Activated T-cell treated with anti-CD3 and anti-CD28 coated beads, Interleukin-2, amount 50 U/mL, for 72 hours (primary cell): ENCODE measurements at places on chromosomes 1 and 21.

DNA sequence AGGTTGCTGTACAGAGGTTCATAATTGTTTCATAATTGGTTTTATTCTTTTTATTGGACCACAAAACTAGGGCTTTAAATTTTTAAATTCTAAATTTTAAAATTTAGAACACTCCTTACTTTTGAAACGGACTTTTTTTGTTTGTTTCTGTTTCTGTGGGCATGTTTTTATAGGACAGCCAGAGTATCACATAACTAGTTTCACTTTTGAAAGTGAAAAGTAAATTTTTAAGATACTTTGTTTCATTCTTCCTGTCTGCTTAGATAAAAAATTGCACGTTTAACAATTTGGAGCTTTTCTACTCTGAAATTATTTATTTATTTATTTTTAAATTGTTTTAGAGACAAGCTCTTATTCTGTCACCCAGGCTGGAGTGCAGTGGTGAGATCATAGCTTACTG is 29.7 kb downstream of the MDM4 start:
- DNase-seq, result no peak

DNA sequence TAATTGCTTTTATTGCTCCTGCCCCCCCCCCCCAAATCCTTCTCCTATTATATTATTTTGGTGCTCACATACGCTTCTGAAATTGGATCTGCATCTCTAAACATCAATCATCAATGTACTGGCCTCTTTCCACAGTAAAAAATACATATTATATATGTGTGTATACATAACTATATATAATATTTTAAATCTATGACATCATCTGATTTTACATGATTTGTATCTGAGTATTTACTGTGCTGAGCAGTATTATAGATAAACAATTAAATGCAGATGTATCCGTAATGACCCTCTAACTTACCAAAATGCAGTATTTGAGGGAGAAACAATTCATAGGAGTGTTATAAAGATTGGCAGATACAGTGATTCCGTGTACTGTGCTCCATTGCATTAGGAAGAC is 832 bp downstream of the PLPPR4 start:
- DNase-seq, result no peak

- DNase-seq, result no peak
Measured at GRCh38 chr1:200654660-200655059, 15.0 kb downstream of the DDX59 start.

DNA sequence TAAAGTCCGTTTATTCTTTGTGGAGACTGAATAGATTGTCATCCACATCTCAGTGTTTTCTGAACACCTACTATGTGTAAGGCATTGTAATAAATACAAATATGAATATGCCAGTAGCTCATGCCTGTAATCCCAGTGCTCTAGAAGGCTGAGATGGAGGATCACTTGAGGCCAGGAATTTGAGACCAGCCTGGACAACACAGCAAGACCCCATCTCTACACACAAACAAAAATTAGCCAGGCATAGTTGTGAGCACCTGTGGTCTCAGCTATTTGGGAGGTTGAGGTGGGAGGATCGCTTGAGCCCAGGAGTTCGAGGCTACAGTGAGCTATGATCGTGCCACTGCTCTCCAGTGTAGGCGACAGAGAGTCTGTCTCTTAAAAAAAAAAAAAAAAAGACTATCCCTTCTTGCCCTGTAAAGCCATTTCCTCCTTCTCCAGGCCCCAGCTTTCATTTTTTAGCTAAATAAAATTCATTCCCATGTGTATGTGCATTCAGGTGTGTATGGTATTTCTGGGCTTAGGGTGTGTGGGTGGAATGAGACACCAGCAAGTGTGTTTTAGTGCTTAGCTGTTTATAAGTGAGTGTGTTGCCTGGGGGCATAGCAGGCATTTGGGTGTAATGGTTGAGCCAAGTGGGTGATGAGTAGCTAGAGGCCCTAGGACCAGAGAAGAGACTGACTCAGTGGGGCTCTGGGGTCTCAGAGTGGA is 7.8 kb downstream of the CELSR2 start:
- no peak for DNase-seq

DNA sequence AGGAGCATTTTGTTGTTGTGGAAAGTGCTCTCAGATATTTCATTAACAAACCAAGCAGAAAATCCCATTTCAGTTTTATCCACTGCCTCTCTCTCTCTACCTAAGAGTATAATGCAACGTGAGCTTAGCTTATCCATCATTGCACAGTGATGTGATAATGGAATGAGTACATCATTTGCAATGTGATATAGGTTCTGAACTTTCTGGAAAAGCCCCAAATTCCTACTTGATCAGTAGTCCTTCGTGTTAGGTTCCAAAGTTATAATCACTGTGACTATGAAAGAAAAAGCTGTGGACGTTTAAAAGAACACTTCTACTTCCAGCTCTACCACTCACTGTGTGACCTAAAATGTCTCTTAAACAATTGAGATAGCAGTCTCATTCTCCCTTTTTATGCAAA is 76.4 kb upstream of the PRMT6 start:
- no peak for DNase-seq

- DNase-seq, result no peak
Measured at GRCh38 chr1:51575406-51576084, 41.3 kb upstream of the OSBPL9 start.
